Tongue (tissue), 3 donors: ENCODE measurements at places on chromosomes 12 and 14. TPM values are rescaled to one million over a fixed set of nuclear protein-coding genes. Genes with fewer than 3 reads are reported as not detected.
A peak's percentile ranks its signal among the peaks of the same experiment; 100 is the strongest.

Gene ST8SIA1
- 10.2 TPM for total RNA-seq

Gene MMP17
- total RNA-seq, result 6.8 TPM

Gene KCNJ8
- 50.1 TPM for total RNA-seq

Gene TCL1B
- not detected for total RNA-seq

Gene ZDHHC22
- total RNA-seq, result 0.41 TPM

DNA sequence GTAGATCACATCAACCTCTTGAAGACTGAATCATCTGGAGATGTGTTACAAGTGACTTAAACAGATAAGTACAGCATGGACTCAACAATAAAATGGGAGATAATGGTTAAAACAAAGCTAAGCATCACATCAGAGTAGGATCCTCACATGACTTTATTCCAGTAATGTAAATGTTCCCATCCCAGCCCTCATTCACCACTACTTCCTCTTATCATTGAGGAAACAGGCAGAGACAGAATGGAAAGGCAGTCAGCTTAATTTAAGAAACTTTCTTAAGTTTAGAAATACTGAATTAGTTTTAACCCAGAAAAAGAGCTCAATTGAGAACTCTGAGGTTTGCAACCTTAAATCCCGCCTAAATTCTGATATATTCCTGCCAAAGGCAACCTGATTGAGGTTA, 1.2 kb upstream of the ALG10 start:
- DNase-seq, result peak; percentile 3

DNA sequence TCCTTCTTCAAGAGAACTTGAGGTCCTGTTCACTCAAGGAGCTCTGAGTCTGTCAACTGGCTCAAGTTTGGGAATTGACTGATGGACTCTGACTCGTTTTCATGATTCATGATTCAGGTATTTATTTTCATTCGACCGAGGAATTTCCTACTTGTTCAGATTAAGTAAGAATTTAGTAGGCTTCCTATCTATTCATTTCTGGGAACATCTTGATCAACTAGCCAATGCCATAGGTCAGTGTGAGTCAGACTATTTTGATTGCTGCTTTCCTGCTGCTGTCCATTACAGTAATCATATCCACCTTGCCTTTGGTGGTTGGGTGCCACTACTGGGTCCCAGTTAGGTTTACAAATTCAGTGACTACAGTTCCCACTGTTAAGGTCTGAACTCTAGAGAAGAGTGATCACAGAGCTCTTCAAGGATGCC, 6.1 kb downstream of the FAM186A start:
- DNase-seq, result no peak

DNA sequence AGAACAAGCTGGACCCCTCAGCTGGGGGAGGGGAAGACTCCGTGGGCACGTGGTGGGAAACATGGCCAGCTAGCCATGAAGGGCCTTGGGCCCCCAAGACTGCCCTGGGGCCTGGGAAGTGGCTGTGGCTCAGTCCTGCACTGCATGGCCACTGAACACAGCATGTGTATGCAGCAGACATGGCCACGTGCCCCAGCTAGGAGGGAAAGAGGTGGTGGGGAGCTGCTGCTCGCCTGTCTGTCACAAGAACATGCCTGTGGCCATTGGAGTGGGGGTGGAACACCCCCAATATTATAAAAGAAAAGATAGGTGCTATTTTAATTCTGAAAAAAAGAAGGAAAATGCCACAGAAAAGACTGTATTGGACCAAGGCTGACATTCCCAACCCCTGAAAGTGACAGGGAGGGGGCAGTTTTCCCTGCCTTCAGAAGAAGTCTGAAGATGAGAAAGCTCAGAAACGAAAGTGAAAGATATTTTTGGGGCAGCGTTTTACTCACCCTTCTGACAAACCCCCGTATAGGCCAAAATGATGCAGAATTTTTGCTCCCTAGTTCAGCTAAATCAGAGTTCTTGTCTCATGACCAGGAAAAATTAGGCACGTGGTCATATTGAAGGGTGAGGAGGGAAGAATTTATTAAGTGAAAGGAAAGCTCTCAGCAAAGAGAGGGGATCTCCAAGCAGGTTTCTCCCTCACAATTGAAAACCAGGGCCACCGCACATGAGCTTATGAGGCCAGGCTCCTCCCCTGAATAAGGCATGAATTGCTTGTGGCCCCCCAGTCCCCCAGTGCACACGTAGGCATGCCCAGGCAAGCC, 35.2 kb upstream of the PCNX1 start:
- DNase-seq, result no peak

DNA sequence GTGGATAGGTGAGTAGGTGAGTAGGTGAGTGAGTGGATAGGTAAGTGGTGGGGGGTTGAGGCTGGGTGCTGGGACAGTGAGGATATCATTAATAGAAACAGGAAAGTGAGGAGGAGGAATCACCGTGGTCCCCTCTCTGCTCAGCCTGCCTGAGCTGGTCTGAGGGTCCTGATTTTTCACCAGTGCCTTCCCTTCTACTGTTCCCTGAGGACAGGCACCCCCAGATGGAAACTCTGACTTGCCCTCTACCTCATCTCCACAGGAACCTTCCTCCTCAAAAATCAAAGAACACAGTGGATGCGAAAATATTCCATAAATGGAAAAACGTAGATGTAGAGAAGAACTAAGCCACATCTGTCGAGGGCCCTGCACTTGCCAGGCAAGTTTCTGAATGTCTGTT, 1.9 kb downstream of the GPR68 start:
- no peak for DNase-seq

DNA sequence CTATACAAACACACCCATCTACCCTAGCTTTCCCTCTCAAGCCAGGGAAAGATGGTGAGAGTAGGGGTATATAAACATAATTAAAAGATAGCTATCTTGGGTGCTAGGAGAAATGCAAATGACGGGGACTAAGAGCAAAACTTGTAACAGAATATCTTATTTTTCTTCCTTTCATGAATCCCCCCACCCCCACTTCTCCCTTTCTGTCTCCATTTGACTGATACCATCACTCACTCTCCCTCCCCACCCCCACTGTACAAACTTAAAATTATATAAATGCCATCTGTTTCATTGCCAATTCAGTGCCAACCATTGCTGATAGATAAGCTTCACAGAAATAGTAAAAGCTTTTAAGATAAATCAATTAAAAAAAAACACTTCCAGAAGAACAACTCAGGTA, 268.6 kb downstream of the SLC6A15 start:
- no peak for DNase-seq

DNA sequence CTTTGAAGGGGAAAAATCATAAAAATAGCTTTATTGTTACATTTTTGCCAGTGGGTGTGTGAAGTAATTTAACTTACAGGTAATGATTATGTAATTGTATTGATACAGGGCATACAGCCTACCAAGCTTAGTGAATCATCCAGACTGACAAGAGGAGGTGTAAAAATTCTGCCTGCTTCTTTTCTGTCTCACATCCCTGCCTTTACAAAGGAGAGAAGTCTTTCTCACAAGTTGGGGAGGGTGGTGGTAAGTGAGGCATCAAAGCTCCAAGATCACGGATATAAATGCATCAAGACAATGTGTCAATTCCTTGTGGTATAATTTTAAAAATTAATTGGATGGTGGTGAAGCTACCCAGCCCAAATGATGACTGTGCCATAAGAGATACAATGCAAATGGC, 39.0 kb upstream of the G2E3 start:
- no peak for DNase-seq

DNA sequence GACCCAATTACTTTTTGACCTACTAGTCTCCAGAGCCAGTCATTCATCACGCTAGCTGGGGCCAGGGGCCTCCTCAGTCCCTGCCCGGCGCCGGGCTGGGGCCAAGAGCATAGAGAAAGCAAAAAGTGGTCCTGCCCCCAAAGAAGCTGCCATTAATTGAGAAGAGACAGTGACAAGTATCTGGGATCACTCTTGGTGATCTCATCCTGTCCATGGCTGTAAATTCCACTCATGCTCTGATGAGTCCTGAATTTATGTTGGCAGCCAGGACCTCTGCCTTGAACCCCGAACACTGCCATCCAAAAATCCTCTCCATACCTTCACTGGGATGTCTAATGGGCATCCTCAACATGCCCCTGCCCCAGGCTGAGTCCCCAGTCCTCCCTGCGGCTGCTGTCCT, 34.4 kb upstream of the DLK1 start:
- no peak for DNase-seq

GRCh38 chr12:93780101-93780641, 103.0 kb downstream of the CRADD start:
- DNase-seq, result peak; percentile 62

DNA sequence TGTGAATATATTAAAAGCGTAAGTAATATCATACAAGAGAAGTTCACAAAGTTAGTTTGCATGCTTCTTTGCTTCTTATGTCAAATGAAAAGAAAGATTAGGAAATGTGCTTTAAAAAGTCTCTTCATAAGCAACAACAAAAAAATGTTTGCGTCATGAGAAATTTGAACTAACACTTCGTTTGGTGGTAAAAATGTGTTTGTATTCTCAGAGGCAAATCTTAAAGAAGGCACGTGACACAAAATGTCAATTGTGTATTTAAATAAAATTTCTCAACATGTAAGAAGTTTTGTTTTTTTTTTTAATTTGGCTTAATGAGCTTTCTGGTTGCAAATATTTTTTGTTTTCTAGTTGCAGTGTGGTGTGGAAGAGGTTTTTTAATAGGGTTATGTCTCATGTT, 93.8 kb downstream of the TMTC2 start:
- DNase-seq, result no peak
